ENCODE measurements at places on chromosomes 4 and X.

DNA sequence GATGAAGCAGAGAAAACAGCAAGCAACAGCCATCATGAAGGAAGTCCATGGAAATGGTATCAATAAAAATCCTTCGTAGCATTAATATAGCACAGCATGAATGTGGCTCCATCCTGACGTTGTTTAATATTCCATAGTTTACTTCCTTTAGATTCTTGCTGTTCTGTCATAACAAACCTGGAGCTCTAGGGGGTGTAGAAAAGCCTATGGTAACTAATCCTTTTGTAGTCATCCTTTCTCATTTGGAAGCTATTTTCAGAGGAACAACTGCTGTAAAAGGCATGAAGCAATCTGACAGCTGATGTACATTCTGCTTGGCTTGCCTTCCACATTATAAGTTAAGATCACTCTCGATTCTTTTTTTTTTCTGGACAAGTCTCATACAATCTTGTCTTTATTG lies 914 bp downstream of the MYOZ2 start:
- no peak for DNase-seq

DNA sequence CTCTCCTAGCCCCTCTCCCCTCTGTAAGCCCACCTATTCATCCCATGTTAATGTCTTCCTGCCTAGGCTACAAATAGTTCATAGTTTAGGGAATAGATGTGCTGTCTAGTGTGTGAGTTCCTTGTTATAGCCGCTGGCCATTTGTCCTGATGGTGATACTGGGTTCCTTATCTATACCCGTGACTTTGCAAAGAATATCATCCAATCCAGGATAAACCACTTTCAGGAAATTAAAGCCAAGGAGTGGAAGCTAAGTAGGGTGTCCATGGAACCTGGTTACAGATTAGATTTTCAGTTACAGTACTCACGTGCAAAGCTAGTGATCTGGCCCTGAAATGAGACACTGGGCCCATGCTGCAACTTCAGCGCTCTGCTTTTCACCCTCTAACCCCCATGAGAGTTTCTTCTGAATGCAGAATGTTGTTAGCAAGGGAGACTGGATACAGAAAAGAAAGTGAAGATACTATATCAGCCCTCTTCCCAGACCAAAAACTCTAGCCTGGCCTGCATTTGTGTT lies 111.4 kb downstream of the TMEM164 start:
- DNase-seq: no peak

- no peak for DNase-seq
Measured at GRCh38 chrX:102154218-102154860, 1.4 kb downstream of the BEX5 start.

DNA sequence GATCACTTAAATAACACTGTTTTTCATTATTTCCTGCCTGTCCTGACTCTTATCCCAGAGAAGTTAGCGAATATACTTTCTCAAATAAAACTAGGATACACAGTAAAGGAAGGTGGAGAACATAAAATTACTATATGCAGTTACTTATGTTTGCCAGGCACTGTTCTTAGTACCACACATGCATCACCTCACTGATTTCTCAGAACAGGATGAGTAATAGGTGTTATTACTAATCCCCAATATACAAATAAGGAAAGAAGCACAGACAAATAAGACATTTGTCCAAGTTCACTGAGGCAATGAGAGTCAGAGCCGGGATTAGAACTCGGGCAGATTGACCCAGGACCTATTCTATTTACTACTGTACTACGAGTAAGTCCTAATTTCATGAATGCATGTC lies 91.7 kb downstream of the CORIN start:
- no peak for DNase-seq

GRCh38 chr4:151415978-151416377 lies 7.0 kb downstream of the FHIP1A start:
- no peak for DNase-seq

DNA sequence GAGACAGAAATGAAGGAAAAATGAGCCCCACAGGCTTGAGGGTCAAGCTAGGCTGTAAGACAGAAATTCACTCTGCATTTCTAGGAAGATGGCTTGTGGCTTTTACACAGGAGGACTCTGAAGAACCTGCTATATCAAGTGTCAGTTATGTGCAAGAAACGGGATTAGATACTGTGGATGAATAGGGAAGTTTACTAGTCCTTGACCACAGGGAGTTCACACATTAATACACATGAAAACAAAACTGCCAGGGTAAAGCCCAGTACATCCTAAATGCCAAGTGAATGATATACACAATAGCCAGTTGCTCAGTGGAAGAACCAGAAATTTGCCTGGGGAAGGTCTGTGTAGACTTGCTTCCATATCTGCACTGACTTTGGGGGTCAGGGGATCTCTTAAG lies 53.5 kb downstream of the TMEM131L start:
- DNase-seq: no peak

DNA sequence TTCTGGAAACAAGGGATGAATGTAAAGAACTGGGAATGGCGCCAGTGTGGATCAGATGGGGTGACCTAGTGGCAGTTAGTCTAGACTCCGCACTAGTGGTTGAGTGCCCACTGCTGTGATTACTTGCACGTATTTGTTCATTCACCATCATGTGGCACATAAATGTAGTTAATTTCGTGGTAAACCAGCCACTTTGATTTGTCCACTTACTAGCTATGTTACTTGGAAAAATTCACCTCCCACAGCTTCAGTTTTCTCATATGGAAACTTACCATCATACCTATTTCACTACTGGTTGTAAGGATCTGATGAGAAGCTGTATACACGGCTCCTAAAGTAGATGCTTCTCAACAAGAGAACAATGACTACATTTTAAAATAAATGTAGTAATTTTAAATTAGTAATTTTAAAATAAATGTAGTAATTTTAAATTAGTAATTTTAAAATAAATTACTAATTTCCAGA lies 394 bp upstream of the DYNLT3 start:
- no peak for DNase-seq

DNA sequence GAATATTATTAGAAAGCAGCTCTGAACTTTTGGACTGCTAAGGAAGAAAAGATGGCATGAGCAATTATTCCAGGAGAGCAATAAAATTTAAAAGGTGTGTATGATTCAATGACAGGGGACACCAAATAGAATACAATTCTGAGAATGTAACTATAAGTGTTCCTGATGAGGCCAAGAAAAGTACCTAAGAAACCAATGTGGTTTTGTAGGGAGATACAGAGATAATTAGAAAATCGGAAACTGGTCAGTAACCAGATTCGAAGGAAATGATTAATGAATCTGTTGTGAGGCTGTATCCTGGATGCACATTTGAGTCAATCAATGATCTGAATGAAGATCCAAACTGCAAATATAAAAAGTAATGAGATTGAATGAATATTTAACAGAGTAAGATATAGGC lies 6.0 kb downstream of the NOA1 start:
- no peak for DNase-seq

GRCh38 chrX:19906293-19906692 lies 18.9 kb upstream of the SH3KBP1 start:
- no peak for DNase-seq

DNA sequence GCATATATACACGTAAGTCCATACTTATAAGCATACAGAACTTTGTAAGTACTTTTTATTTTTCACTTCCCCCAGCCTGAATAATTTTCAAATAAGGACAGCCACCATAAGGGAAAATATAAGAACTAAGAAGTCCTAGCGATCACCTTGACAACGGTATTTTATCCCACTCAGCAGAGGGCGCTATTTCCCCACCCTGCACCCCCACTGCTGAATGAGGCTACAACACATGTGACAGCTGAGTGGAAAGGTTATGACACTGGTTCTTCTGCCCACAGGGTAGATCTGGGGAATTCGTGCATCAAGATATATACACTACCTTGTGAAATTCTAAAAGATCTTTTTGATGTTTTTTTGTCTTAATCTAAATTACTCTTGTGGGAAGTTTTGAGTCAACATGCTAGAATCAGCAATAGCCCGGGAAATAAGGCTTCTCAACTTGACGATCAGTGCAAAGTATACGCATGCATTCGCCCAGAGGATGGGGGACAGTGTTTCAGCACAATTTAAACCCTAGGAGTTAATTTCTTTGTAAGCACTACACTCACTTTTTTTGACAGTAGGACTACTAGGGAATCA lies 151.5 kb downstream of the CORIN start:
- DNase-seq: peak; percentile 36

- DNase-seq: no peak
Measured at GRCh38 chr4:24262616-24263015, 321.7 kb downstream of the DHX15 start.

- no peak for DNase-seq
Measured at GRCh38 chrX:41144873-41145272, 59.6 kb downstream of the USP9X start.

DNA sequence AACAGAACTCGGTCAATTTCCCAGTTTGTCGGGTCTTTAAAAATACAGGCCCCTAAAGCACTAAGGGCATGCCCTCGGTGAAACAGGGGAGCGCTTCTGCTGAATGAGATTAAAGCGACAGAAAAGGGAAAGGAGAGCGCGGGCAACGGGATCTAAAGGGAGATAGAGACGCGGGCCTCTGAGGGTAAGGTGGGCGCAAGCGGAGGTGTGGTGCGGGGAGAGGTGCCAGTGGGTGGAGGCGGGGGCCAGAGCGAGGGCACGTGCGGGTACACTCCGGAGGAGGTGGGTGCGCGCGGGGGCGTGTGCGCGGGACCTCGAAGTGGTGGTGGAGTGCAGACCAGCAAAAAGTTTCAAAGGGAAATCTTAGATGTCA lies 787 bp upstream of the TET2 start:
- DNase-seq: peak; percentile 37

DNA sequence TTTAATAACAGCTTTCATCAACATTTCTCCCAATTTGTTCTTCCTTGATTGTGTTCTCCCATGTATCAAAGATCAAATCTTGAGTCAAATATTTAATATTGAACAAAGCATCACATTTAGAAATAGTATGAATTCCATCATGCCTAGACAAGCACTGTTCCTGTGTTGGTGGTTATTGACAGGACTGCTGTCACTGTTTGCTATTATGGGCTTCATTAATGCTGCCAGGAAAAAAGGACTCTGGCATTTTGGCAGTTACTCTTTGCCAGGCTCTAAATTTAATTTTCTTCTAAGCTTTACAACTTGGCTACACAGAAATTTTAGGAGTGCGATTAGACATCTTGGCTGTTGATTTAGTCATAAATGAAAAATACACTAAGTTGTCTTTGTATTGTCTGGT lies 295.9 kb upstream of the NRK start:
- DNase-seq: no peak

- peak; percentile 36 for DNase-seq
Measured at GRCh38 chrX:135596495-135596894, 76.0 kb downstream of the INTS6L start.

- no peak for DNase-seq
Measured at GRCh38 chrX:134743091-134743490, 84.8 kb upstream of the PLAC1 start.

DNA sequence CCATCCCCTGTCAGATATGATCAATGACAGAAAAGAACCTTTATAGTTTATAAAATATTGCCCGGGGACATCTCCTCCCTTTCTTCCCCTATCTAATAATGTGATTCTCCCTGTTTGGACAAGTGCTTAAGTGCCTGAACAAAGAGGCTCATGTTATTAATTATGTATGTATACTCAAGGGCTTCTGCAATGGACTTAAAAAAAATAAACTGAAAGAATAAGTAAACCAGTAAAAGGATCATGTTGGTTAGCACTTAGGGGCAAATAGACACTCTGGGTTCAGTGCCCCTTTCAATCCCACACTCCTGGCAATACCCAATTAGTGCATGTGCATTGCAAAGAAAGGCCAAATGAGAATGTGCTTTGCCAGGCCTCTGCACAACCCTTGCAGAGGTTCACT lies 30.7 kb upstream of the RPS6KA6 start:
- DNase-seq: no peak

DNA sequence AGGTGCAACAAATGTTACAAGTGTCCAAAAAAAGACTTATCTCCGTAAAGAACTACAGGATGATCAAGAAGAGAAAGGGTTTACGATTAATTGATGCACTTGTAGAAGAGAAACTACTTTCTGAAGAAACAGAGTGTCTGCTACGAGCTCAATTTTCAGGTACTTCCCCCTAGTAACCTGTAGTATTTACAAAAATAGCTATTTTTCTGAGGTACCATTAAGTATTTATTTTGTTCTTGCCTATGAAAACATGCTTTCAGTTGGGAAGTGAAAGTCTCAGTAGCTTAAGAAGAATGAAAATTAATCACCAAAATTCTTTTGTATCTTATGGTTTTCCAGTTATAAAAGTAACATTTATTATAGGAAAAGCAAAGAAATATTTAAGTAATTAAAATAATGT lies 5.9 kb downstream of the THAP9 start:
- DNase-seq: no peak

DNA sequence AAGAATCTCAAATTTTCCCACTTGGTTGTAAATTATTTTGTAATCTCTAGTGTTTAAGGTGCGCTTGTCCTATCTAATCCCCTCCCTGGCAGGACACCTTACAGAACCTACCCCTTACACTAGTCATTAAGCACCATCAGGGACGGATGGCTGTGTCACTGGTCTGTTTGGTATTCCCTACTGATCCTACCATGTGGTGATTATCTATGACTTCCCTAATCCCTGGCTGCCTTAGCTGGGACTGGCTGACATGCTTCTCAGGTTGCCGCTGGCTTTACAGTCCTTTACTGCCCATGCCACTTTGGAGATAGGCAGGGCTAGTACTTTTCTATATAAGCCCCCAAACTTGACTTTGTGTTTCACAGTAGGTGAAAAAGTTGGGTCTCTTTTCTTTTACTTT lies 58.6 kb downstream of the ELOVL6 start:
- no peak for DNase-seq

DNA sequence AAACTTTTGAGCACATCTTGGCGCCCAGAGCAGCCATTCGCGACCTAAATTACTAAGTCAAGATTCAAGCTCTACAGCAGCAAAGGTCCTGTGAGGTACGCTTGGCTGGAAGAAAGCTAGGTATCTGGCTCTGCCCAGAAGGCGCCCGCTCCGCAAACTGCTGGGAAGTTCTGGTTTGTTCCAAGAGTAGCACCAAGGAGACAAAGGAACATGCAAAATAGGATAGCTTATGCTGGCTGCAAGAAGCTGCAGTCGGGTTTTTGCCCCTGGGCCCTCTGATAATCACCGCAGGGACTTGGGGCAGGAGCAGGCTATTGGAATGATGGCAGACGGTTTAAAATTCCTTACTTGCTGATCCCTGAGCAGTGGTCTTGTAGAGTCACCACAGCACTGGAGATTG lies 3.0 kb upstream of the TBX22 start:
- DNase-seq: no peak

DNA sequence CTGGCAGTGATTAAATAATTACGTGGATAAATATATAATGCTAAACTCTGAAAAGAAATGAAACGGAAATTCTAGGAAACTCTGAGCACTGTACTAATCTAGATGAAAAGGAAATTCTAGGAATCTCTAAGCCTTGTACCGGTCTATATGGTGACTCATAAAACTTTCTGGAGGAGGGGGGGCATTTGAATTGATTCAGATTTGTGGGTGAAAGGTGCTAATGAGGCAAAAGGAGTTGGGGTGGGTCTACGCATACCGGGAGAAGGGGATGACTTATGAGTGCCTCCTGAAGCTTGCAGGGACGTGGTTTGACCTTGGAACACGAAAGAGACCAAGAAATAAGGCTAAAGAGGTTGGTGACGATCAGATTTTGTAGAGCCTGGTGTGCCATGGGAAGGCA lies 151.7 kb upstream of the CASK start:
- no peak for DNase-seq

Data from stimulated activated CD4-positive, alpha-beta T cell treated with anti-CD3 and anti-CD28 coated beads, TNF-alpha, amount 100 ng/mL, for 24 hours (primary cell).